ENCODE measurements at places on chromosomes 1 and 21.
A peak's percentile ranks its signal among the peaks of the same experiment; 100 is the strongest.

- no peak for DNase-seq
Measured at GRCh38 chr21:45887120-45887611, 94.4 kb upstream of the COL6A1 start.

GRCh38 chr21:33350676-33351075 lies 25.9 kb downstream of the IFNAR1 start:
- DNase-seq: no peak

- DNase-seq: no peak
Measured at GRCh38 chr1:150999926-151000325, 6.8 kb downstream of the MINDY1 start.

DNA sequence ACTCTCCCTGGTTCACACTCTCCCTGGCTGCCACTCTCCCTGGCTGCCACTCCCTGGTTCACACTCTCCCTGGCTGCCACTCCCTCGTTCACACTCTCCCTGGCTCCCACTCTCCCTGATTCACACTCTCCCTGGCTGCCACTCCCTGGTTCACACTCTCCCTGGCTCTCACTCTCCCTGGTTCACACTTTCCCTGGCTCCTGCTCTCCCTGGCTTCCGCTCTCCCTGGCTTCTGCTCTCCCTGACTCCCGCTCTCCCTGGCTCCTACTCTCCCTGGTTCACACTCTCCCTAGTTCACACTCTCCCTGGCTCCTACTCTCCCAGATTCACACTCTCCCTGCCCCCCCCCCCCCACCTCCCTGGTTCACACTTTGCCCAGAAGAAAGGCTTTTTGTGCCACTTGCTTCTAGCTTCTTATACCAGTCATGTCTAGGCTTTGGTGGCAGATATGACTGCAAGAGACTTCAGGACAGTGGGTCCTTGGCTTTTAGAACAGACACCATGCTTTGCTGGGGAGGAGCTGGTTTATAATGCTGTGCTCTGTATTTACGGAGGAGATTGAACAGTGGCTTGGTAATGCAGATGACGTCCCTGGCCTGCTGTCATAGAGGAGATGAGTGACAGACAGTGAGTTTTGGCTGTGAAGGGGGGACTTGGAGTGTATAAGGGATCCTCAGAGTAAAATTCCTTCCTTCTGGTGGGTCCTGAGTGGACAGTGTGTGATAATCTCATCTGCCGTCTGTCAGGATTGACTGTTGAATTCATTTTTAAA lies 17.0 kb downstream of the COQ8A start:
- no peak for DNase-seq

DNA sequence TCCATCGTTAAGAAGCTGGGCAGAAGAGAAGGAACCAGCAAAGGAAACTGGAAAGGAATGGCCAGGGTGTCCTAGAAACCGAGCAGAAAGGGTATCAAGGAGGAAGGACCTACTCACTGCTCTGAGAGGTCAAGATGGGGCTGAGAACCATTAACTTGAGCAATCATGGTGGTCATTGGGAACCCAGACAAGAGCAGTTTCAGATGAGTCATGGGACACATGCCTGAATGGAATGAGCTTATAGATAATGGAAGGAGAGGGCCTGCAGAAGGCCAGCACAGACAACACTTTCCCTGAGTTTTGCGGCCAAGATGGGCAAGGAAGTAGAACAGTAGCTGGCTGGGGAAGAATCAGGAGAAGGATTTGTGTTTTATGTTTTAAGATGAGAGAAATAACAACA lies 383.2 kb downstream of the KIF26B start:
- DNase-seq: peak; percentile 62

GRCh38 chr1:202575918-202576653 lies 134.2 kb downstream of the SYT2 start:
- DNase-seq: peak; percentile 66

- peak; percentile 70 for DNase-seq
Measured at GRCh38 chr1:82318265-82318664, 517.5 kb downstream of the ADGRL2 start.

DNA sequence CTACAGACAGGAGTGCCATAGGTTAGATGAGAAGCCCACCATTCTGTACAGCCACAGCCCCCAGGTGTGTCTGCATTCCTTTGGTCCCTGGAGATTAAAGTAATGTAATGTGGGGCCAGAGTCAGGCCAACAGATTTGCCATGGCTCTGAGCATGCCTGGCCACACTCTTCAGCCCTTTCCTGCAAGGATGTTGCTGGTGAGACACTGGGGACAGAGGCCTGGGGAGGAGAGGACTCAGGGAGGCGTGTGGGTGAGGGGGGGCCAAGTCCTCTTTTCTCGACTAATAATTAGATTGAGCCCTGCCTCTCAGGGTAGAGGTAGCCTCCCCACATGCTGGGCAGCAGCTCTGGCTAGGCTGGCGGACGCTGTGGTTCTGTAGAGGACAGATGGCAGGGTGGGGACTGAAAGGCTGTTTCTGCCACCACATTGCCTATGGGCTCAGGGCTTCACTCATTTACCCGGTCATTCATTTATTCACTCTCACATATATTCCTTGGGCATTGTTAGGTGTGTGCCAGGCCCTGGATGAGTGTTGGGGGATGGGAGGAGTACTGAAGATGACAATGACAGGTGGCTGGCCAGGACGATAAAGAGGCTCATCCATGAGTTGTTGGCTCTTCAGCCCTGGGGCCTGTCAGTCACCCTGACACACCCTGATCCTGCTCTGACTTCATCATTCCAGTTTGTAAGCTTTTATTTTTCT lies 7.1 kb upstream of the PRCC start:
- no peak for DNase-seq

GRCh38 chr1:182835806-182836205 lies 3.3 kb upstream of the DHX9 start:
- DNase-seq: no peak

DNA sequence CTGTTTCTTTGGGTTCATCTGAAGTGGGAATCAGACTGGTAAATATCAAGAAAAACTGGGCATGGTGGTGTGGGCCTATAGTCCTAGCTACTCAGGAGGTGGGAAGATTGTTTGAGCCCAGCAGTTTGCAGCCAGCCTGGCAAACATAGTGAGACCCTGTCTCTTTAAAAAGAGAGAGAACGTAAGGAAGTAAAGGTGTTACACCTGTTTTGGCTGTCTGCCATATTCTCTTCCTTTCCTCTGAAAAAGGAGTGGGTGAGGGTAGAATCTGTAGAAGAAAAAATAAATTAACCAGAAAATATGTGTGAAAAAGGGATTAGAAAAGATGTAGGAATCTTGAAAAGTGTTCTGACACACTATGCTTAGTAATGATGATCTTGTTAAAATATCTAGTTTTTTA lies 20.0 kb downstream of the AHCYL1 start:
- DNase-seq: no peak

DNA sequence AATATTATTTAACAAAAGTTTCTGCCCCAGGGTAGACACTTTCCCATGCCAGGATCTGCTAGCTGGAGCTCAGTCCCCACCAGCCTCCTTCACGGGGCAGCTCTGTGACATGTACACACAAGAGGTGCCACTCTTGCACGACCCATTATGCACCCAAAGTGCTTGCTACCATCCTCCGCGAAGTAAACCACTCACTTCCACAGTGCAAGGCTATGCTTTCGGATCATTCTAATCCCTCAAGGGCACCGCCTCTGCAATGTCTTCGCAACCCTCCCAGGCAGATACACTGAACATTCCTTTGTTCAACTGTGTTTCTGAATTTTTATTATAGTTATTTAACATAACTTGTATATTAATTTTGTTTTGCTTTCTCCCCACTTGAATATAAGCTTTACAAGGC lies 303.8 kb downstream of the VAV3 start:
- DNase-seq: no peak

- DNase-seq: no peak
Measured at GRCh38 chr1:201359031-201359872, 18.2 kb downstream of the TNNT2 start.

GRCh38 chr21:38354746-38355145 lies 98.0 kb downstream of the KCNJ15 start:
- DNase-seq: no peak

DNA sequence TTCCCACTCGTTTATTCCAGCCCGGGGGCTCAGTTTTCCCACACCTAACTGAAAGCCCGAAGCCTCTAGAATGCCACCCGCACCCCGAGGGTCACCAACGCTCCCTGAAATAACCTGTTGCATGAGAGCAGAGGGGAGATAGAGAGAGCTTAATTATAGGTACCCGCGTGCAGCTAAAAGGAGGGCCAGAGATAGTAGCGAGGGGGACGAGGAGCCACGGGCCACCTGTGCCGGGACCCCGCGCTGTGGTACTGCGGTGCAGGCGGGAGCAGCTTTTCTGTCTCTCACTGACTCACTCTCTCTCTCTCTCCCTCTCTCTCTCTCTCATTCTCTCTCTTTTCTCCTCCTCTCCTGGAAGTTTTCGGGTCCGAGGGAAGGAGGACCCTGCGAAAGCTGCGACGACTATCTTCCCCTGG lies 716 bp downstream of the OLIG2 start:
- no peak for DNase-seq

- no peak for DNase-seq
Measured at GRCh38 chr1:4048921-4049320, 148.8 kb upstream of the C1orf174 start.

GRCh38 chr1:43585557-43585956 lies 54.9 kb downstream of the PTPRF start:
- DNase-seq: no peak

- peak; percentile 9 for DNase-seq
Measured at GRCh38 chr1:30668546-30669327, 54.6 kb downstream of the MATN1 start.

DNA sequence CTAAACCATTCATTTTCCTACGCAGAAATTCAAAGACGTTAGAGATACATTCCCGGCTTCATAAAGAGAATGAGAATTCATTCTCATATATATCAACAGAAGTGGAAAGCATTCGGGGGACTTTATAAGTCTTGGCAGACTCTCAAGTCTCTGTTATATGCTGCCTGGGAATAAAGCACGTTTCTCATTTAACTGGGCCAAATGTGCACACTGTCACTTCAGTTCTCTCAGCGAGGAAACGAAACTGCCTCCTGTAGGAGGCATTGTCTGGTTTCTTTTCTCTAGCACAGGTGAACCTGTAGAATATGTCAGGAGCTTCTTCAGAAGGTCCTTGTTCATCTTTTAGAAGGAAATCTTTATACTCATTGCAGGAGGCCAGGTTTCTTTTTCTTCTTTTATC lies 367.6 kb downstream of the PTBP2 start:
- DNase-seq: no peak

- DNase-seq: no peak
Measured at GRCh38 chr1:54291276-54292001, 91.5 kb downstream of the MRPL37 start.
